H9 (cell line): ENCODE measurements at places on chromosomes 6 and 20.

GRCh38 chr6:33202799-33203198, 1.7 kb upstream of the HSD17B8 start:
- DNase-seq, result no peak

DNA sequence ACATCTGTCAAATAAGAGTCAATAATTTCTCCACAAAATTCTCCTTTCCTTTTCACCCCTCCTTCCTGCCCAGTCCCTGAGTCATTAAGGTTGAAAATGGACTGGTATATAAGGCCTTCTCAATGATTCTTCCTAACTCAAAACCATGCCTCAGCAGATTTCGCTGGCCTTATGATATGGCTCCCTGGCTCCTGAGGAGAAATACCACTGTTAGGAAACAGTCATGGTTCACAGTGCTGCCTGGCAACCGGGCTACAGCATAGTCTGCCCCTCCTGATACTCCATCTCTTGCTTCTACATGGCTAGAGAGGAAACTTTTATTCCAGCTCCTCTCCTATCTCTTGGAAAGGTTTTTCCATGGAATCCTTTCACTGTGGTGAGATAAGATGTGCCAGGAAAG, 4.7 kb downstream of the UBE2J1 start:
- no peak for DNase-seq

- DNase-seq, result no peak
Observed at GRCh38 chr6:56660381-56660730, 17.7 kb upstream of the DST start.

DNA sequence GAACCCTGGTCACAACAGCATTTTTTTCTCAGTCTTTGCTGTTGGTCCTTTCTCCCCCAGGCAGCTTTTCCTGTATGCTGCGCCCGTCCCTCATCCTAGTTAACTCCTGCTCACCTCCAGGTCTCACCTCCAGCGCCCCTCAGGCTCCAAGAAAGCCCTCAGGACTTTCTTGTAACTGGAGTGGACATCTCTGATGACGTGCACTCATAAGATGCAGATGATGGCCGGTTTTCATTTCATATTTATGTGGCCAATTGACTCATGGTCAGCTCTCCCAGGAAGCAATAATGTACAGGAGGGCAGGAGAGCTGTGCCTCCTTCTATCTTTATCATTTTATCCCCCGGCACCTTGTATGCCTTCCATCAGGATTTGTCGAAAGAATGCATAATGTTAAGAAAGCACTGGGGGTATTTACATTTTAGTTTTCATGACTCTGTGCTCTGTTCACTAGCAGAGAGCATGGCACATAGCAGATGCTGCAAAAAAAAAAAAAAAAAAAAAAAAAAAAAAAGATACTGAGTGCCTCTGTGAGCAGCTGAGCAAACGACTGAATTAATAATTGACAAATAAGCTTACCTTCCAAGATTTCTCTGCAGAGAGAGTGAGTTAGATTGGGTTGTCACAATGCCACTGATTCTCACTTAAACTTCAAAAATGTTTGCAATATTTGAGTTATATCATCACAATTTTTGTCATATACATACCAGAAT, 170.2 kb downstream of the DOK5 start:
- DNase-seq, result no peak

DNA sequence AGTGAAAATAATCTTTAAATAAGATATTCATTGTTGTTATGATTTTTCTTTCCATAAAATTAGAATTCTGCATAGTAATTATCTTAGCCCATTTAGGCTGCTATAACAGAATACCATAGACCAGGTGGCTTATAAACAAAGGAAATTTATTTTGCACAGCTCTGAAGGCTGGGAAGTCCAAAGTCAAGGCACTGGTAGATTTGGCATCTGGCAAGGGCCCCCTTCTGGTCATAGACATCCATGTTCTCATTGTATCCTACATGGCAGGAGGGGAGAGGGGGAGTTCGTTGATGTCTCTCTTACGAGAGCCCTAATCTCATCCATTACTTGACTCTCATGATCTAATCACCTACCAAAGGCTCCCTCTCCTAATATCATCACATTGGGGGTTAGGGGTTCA, 175.0 kb upstream of the CCN2 start:
- DNase-seq, result no peak

DNA sequence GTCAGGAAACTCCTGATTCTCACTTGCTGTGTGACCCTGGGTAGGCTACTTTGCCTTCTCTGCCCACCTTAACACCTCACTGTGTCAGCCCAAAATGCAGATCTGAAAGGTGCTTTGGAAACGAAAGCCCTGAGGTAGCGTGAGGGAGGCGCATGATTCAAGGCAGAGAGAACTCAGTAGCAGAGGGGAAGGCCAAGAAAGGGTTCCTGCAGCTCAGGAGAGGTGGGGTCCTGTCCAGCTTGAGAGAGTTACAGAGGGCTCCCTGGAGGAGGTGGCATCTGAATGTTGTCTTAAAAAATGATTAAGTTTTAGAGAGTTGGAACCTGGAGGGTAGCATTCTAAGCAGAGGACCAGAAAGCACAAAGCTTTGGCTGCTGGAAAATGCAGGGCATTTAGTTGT, 13.6 kb downstream of the TGM2 start:
- DNase-seq, result no peak

- DNase-seq, result no peak
Observed at GRCh38 chr20:49674383-49675352, 39.0 kb downstream of the B4GALT5 start.

GRCh38 chr6:3516092-3516491, 59.2 kb upstream of the SLC22A23 start:
- no peak for DNase-seq

- no peak for DNase-seq
Observed at GRCh38 chr6:6785163-6785521, 196.6 kb downstream of the LY86 start.

DNA sequence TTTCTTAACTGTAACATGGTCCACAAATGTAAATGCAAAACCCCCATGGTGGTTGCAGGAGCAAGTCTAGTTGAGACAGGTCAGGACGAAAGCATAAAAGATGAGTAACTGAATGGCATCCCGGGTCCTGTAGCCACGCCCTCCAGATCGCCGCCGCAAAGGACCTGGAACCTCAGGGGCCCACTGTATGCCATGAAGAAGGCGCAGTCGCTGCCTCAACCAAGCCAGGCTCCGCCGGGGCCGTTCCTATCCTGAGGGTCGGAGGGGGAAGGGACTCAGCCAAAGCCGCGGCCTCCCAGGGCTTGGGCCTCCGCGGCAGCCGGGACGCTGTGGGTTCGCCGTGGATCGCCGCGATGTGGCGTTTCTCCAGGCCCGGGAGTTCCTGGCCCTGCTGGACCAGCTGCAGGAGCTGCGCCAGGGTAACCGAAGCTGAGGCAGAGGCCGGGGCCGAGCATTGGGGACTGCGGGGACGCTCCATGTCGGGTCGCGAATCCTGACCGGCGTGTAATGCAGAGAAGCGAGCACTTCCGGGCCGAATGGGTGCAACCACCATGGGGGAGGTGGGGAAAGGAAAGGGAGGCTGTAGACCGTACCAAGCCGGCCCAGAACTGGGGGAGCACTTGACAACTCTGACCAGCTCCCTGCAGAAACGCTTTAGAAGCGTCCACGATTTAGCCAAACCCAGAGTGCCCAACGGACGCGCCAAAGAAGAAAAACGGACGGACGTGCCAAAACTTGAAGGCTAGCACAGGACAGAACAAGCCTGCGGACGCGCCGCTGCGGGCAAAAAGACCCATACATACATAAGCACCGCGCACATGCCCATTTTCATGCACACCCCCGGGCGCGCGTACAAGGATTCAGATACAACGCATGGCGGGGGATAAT, 11.1 kb downstream of the RPL7L1 start:
- DNase-seq, result peak; percentile 95
